CD4-positive, alpha-beta T cell treated with Interferon alpha-2 for 1 hour (primary cell): ENCODE measurements at places on chromosomes 12 and 14.

GRCh38 chr12:133203344-133204263 is 22.3 kb downstream of the ZNF268 start:
- DNase-seq: no peak

GRCh38 chr12:26699237-26699636 is 133.8 kb downstream of the ITPR2 start:
- no peak for DNase-seq

DNA sequence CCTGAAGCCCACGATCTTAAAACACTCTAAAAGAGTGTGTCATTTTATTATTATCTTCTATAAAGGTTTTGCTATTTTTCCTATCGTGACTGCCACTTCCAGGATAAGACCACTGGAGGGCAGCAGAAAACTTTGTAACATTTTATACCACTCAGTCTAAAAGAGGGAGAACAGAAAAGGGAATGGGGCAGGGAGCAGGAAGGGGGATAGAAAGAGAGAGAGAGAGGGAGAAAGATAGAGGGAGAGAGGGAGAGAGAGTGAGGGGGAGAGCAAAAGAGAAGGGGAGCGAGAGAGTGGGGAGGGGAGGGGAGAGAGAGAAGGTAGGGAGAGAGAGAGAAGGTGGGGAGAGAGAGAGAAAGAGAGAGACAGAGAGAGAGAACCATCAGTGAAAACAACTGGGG is 2.0 kb upstream of the ART4 start:
- DNase-seq: peak; percentile 72

GRCh38 chr12:47802312-47802711 is 17.4 kb downstream of the HDAC7 start:
- no peak for DNase-seq

GRCh38 chr14:46887144-46887543 is 235.6 kb upstream of the RPL10L start:
- DNase-seq: no peak

GRCh38 chr14:60735416-60735815 is 855 bp downstream of the MNAT1 start:
- no peak for DNase-seq

DNA sequence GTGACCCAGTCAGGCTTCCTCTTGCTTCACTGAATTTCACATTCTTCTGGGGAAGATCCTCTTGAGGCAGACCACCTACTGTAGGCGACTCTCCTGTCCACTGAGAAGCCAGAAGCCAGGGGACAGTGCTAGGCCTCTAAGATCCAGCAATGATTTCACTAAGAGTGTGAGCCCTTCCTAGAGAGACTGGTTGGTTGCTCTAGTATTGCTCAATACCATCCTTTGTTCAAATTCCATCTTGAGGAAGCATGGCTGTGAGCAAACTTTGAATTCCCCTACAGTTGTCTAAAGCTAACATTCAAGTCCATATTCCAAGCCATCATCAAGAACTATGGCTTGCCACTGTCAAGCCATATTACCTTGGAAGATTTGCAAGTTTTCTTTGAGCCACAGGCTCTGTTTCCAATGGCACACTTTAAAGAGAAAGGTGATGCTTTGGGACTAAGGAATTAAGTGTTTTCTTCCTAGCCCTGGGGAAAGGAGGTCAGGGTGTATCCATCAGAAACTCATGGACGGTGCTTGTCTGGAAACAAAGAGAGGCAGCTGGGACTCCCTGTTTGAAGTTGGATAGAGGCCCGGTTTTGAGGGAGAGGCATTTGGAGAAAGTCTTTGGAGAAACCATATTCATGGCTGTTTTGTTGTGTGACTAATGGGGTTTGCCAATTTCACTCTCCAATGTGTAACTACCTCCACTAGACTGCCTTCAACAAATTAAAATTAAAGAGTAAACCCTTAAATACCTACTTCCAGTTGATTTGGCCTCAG is 1217.9 kb downstream of the VRK1 start:
- no peak for DNase-seq

- no peak for DNase-seq
Observed at GRCh38 chr12:127083008-127083949, 1183.7 kb upstream of the TMEM132C start.

DNA sequence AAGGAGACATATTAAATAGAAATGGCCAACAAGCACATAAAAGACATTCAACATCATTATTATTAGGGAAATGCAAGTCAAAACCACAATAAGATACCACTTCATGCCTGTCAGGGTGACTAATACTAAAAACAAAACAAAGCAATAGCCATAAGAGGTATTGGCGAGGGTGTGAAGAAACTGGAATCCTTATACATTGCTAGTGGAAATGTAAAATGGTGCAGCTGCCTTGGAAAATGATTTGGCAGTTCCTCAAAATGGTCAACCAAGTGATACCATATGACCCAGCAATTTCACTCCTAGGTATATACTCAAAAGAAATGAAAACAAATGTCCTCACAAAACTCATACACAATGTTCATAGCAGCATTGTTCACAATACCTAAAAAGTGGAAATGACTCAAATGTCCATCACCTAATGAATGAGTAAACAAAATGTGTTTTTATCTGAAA is 27.0 kb downstream of the GPR135 start:
- no peak for DNase-seq

GRCh38 chr12:130147875-130148596 is 14.2 kb upstream of the FZD10 start:
- no peak for DNase-seq

DNA sequence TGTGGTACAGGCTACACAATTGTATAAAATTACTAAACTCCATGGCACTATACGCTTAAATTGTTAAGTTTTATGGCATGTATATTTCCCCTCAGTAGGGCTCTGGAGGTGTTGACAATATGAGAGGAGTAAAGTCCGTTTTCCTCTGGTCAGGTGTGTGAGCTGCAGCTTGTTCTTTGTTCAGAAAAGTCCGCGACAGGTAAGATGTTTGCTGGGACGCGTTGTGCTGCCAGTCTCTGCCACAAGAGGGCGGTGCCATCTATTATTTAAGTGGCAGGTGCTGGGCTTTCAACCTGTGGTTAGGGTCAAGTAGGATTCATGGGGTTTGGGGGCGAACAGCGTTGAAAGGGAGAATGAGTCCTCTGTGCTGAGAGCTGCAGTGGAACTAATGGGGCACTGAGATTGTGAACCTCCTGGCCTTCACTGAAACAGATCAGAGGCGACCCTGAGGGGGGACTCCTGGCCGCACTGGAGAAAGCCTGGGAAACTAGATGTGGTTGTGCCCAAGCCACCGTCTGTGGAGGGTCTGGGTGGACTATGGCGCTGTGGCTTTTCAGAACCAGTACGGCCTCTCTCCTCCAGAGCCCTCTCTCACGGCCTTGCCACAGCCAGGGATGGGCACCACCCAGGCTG is 179.0 kb downstream of the SLC15A4 start:
- DNase-seq: peak; percentile 38

- no peak for DNase-seq
Observed at GRCh38 chr14:101108579-101109346, 205.2 kb upstream of the RTL1 start.

DNA sequence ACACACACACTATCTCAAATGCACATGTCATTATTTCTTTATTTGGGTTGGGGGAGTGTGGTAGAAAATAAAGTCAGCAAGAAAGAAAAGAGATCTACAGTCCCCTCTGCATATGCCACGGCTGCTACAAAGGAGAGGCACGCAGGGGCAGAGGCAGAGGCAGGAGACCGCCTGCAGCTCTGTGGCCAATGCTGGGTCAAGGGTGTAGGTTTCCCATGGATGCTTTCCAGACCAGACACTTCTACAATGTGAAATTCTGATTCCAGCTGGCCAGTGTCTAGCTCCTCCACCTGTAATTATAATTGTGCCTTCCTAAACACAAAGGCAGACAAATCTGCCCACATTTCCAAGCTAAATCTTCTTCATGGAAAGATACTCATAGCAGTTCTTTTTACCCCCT is 19.2 kb downstream of the VPS37B start:
- no peak for DNase-seq
